NB4 (cell line): ENCODE measurements at places on chromosomes 5 and 9.

DNA sequence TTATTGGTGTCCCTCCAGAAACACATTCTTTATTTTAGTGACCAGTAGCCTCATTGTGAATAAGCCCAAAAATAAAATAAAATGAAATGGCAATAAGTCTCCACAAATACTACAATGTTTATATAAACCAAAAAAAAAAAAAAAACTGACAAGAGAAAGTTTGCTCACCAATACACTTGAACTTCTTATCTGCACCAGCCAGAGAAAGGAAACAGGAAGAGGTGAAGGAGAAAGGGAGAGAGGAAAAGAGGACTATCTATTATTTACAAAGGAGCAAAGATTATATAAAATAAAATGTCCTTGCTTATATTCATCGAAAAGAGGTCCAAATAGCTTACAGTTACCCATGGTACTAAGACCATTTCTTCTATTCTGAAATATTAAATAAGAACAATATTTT lies 176.4 kb upstream of the CCNG1 start:
- DNase-seq: no peak

- no peak for DNase-seq
Observed at GRCh38 chr9:13151489-13151888, 128.0 kb downstream of the MPDZ start.

GRCh38 chr9:101072259-101072658 lies 43.7 kb downstream of the PLPPR1 start:
- no peak for DNase-seq

DNA sequence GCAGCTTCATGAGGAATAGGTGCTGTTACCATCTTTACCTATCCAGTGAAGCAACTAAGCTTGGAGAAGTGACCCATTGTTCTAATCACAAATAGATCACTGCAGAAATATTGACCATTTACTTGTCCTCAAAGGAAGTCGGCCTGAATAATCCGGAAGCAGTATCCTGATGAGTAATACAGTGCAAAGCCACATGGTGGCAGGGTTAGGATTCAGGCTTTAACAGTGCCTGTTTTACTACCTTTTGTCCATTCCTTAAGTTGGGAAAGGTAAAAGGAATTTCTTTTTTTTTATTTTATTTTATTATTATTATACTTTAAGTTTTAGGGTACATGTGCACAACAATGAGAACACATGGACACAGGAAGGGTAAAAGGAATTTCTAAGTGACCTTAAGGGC lies 336.3 kb downstream of the KDM4C start:
- no peak for DNase-seq

- no peak for DNase-seq
Observed at GRCh38 chr9:89799766-89800165, 195.0 kb downstream of the GADD45G start.

DNA sequence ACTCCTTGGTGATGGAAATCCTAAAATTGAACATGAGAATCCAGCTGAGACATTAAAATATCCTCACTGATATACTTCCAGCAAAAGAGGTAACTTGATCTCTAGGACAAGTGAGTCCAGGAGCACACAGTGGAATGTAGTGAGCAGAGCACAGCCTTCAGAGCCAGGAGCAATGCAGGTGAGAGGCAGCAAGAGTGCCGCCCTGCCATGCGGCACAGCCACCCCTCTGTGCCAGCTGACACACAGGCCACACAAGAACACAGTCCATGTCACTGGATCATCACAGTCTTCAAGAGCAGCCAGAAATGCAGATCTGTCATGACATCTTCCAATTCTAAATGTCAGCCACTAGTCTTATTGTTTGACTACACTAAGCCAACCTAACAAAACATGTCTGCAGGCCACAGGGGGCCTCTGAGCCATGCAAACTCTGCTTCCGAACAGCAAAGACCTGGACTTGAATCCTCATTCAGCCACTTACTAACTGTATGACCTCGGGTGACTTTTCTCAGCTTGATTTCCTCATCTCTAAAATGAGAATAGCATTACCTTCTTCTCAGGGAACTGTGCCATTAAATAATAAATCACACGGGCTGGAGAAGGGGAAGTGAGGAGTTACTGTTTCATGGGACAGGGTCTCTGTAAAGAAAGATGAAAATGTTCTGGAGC lies 47.0 kb downstream of the CCDC125 start:
- DNase-seq: peak; percentile 19

- no peak for DNase-seq
Observed at GRCh38 chr5:35640623-35641022, 23.0 kb downstream of the SPEF2 start.

- DNase-seq: peak; percentile 15
Observed at GRCh38 chr9:112112941-112113681, 62.0 kb downstream of the SUSD1 start.

DNA sequence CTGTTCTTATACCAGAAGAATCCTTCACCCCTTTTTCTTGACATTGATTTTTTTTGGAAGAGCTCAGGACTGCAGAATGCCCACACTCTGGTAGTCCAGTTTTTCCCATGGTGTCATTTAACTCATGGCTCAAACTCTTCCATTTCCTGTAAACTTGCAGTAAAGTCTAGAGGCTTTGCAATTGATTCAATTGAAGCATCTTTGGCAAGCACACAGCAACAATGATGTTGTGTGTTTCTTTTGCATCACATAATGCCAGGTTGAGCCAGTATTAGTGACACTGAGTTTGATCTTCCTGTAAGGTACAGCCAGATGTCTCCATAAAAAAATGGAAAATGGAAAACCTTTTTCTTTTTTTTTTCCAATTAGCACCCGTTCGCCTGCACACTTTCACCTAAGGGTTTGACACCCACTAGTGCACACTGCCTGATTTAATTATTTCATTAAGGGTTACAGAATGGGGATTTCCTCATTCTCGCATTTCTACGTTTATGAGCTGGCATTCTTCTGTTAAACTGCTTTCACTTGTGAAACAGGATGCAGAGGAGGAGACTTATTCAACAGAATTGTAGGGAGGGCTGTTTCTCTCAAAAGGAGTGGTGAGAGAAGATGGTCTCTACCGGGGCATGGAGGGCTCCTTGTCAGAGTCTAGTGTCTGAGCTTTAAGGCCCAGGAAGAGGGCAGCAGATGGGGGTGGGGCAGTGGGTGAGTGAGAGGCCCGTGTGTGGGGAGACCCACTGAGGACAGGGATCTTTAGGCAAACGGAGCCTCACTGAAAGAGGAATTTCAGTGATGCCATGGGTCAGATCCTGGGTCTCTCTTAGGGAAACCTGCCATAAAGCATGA lies 2.2 kb upstream of the S1PR3 start:
- peak; percentile 92 for DNase-seq

GRCh38 chr9:83623679-83624076 lies 735 bp downstream of the IDNK start:
- DNase-seq: peak; percentile 34
